ENCODE measurements at places on chromosomes 5 and 9.

GRCh38 chr5:176658817-176659511, 11.7 kb downstream of the TSPAN17 start:
- no peak for DNase-seq

DNA sequence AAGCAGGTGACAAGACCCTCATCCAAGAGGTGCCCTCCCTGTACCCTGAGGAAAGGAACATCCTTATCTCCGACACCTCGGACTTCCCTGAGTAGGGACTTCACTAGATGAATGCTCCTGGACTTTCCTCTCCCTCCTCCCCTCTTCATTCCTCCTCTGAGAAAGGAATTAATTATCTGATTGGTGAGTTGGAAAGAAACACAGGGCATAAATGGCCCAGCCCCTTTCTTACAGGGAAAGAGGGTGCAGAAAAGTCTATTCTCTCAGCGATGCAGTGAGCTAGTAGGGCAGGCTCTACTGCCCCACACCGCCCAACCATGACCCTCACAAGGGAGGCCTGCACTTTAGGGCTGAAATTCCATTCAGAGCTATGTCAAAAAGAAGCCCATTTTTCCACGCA, 87.5 kb downstream of the TTC39B start:
- DNase-seq: no peak

GRCh38 chr5:151820271-151820670, 48.5 kb downstream of the G3BP1 start:
- DNase-seq: no peak

GRCh38 chr9:90331826-90332575, 310.6 kb downstream of the DIRAS2 start:
- DNase-seq: no peak

- no peak for DNase-seq
Measured at GRCh38 chr5:36070687-36071571, 4.2 kb upstream of the UGT3A2 start.

DNA sequence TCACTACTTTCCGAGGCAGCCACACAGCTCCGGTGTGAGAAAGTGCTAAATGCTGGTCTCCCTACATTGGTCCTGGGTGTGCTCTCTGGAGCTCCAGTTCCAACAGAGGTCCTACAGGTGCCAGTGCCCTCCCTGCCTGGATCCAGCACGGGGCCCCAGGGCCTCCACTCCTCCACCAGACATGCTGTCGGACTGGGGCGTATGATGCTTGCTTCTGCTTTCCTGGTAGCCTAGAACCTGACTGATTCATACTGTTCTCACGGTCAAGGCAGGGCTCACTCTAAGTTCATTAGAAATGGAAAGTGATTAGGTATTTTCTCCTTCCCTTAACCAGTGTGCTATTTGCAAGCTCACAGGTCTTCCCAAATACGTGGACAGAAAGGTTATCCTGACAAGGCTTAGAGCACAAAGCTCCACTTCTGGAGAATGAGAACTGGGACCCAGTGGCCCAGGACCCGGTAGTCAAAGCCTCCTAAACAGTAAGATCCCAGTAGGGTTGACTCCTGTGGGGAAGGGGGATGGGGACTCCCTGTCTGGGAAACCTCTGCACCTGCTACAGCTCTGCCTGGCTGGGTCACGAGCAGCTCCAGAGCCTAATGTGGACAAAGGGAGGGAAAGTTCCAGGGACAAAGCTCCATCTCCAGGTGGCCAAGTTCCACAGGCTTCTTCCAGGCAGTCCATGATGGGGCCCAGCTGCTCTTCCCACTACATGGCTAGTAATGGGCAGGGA, 98.1 kb downstream of the PAX5 start:
- DNase-seq: no peak

GRCh38 chr5:179137643-179138567, 77.7 kb downstream of the ZNF354C start:
- DNase-seq: no peak

GRCh38 chr9:34783951-34784487, 74.1 kb upstream of the CCL21 start:
- DNase-seq: no peak

- DNase-seq: no peak
Measured at GRCh38 chr5:45774528-45774927, 78.3 kb upstream of the HCN1 start.

GRCh38 chr9:79559495-79560181, 12.1 kb upstream of the TLE4 start:
- no peak for DNase-seq

GRCh38 chr5:123046222-123046621, 9.7 kb upstream of the PPIC start:
- DNase-seq: no peak

- DNase-seq: no peak
Measured at GRCh38 chr9:14797435-14797834, 74.9 kb upstream of the CER1 start.

DNA sequence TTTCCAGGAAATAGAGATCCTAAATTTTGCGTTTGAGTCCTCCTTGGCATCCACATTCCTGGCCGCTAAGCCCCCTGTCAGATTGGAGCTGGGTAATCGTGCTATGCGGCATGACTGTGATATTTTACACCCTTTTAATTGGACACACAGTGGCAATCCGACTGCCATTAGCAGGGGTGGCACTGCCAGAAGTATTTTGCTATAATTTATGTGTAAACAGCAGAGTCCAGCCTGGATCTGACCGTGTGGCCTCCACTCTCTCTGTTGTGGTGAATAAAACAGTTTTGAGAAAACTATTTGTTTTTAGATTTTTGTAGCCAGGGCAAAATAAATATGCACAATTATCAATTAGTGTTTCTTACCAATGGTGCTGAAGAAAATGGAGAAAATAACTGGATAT, 281.0 kb upstream of the IRX2 start:
- no peak for DNase-seq
